ENCODE measurements at places on chromosomes 5 and 9.

DNA sequence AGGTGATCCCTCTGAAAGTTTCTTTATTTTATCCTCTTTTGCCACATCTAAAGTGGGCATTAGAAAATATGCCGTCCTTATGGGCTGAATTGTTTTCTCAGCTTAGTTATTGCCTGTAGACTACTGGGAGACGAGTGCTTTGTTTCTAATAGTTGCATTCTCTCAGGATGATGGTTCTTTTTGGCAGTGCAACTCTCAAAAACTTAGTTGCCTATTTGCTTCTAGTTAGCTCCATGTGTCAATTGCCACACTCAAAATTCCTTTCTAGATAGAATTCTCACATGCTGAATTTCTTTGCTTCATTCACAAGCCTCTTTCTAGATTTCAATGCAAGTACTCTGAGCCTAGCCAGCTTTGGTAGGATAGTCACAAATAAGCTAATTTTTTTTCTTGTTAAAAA, 155.5 kb downstream of the FGF10 start:
- DNase-seq = no peak

DNA sequence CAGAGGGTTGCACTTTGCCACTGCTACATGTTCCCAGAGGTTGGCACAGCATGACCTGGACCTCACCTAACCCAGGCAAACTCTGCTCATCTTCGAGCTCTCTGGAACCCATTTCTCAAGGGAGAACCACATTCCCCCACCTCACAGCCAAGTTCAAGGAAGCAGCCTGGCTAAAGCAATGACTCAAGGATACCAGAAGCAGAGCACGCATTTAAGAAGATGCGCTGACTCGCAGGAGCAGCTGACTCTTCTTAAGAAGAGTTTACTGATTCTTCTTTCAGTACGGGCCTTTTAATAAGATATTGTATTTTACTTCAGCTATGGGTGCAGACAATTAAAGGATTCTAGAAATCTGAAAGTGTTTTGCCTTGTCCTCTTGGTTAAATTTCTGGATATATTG, 4.1 kb upstream of the SEMA5A start:
- no peak for DNase-seq

- no peak for DNase-seq
These were observed 48.2 kb downstream of the TNC start for GRCh38 chr9:115069771-115070170.

DNA sequence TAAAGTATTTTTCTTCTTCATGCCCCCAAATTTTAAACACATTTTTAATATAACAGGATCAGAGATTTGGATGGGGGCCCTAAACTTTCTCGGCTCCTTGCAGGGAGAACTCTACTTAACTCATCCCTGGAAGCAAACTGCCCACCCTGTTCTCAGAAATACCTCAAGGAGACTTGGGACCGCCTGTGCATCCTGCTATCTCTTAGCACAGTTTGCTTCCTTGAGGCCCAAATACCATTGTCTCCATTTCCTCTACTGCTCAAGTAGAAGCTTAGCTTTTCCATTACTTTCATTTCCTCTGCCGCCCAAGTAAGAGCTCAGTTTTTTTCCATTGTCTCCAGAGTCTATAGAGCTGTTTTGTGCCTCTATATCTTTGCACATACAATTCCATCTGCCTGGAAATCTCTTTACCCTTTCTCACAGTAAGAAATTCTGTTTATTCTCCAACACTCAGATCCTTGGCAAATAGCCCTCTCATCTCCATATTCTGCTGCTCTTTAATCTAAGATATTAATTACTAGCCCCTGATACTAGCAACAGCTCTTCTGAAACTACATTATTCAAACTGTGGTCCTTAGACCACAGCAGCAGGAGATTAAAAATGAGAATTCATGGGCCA, 137.8 kb downstream of the CEMIP2 start:
- no peak for DNase-seq

DNA sequence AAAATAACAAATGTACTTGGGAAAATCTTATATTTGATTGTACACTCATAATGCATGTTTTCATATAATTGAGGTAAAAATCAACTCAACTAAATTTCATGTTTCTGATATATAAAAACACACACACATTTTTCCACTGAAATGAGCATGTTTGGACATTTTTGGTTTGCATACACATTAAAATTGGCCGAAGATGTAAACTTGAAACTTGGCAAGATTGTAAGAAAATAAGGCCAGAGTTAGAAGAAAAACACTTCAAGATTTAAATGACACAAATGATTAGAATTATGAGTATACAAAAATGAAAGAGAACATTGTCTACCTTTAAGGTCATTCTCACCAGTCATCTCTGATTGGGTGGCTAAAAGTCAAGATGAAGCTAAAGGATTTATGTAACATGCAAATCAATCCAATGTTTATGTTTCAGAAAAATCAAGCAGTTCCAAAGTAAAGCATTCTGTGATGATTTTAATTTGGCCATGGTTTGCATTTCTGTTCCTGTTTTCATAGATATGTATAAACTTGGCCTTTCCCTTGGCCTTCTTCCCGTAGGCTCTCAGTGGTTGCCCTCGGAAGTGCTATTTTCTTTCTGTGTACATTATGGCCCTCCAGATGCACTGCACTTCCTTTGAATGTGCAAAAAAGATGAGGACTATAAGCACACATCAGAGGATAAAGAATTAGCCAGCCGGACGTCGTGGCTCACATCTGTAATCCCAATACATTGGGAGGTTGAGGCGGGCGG, 1105.4 kb upstream of the DMAC1 start:
- no peak for DNase-seq

DNA sequence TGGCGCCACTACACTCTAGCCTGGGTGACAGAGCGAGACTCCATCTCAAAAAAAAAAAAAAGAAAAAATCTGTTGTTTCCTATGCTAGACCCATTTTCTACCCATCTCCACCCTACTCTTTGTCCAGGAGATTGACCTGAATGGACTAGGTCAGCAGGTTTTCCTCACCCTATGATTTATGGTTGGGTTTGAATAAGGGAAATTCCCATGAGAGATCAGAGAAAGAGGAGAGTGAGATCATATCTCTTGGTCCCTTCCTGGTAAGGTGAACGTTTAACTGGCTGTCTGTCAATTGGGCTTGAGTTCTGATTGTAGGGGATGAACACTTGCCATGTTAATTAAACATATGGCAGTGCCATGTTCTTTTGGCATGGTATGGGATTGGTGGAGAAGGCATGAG, 387.4 kb downstream of the MAN2A1 start:
- DNase-seq = no peak

GRCh38 chr5:117411701-117412100, 837.1 kb upstream of the SEMA6A start:
- no peak for DNase-seq

DNA sequence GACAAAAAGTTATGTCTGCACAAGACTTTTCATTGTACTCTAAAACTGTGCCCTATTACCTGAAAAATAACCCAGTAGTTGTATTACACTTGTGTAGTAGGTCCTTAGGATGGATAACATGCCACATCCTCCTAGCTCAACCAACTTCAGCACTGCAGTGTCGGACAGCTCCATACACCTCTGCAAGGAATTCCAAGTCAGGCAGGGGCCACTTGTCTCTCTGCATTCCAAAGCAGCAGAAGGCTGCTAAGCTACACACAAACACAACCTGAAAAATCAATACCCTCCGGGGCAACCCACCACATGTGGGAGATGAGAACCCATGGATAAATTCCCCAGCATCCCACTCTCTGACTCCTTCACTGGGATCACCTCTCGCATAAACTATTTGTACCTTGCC, 50.2 kb downstream of the MED10 start:
- peak; percentile 30 for DNase-seq

DNA sequence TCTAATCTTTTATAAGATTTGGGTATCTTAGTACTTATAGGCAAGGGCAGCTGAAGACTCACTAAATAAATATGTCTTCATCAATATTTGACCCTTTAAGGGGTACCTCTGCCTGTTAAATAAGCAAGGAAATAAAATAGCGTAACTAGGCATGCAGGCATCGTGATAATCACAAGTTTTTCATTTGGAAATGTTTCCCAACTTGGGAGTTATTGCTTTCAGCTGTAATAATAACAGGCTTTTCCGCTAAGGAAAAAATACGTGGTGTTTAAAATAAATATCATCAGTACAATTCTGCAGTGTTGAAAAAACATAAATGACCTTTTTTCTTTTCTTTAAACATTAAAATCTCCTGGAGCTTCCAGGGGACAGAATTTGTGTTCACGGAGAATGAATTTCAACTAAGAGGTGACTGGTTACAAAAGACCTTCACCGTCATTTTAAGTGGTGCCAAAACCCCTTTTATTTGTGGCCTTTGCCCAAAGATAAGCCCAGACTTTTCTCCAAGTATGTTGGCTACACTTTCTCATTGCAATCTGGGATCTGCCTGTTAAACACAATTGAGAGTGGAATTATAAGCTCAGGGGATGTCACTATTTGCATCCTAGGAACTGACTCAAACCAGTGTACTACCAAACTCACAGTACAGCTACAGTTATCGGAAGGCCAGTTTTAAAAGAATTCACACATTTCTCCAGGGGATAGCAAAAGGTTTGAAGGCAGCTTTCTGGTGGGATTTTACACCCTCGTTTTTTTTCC, 218.6 kb downstream of the FBXL7 start:
- DNase-seq = no peak

- DNase-seq = peak; percentile 86
These were observed 157.2 kb upstream of the DMRT1 start for GRCh38 chr9:684054-684890.

GRCh38 chr5:6827526-6828219, 114.4 kb downstream of the TENT4A start:
- no peak for DNase-seq

DNA sequence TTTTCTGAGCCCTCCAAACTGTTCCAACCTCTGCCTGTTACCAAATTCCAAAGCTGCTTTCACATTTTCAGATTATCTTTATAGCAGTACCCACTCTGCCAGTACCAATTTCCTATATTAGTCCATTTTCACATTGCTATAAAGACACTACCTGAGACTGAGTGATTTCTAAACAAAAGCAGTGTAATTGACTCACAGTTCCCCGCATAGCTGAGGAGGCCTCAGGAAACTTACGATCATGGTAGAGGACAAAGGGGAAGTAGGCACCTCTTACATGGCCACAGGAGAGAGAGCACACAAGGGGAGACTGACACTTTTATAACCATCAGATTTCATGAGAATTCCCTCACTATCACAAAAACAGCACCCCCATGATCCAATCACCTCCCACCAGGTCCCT, 105.0 kb downstream of the DTWD2 start:
- no peak for DNase-seq

- no peak for DNase-seq
These were observed 59.7 kb downstream of the COL23A1 start for GRCh38 chr5:178530526-178530925.

DNA sequence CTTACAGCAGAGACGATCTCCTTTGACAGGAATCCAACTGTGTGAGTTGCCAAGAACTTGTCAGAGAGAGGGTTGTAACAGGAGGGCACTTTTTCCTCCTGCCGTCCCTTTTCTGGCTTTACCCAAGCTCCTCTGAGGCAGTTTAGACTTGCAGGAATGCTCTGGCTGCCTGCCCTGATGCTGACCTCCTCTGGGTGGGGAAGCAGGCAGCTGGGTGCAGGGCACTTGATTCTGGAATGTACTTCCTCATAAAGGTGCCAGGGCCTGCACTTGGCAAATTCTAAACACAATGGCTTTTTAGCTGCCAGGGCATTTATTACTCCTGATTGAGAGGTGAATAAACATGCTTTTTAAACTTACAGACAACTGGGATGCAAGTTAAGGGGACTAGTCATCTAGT, 190.4 kb downstream of the EPB41L4A start:
- peak; percentile 65 for DNase-seq

- DNase-seq = no peak
These were observed 35.1 kb upstream of the EXOC3 start for GRCh38 chr5:407801-408268.

- no peak for DNase-seq
These were observed 24.4 kb downstream of the ANKRD33B start for GRCh38 chr5:10588109-10588775.

DNA sequence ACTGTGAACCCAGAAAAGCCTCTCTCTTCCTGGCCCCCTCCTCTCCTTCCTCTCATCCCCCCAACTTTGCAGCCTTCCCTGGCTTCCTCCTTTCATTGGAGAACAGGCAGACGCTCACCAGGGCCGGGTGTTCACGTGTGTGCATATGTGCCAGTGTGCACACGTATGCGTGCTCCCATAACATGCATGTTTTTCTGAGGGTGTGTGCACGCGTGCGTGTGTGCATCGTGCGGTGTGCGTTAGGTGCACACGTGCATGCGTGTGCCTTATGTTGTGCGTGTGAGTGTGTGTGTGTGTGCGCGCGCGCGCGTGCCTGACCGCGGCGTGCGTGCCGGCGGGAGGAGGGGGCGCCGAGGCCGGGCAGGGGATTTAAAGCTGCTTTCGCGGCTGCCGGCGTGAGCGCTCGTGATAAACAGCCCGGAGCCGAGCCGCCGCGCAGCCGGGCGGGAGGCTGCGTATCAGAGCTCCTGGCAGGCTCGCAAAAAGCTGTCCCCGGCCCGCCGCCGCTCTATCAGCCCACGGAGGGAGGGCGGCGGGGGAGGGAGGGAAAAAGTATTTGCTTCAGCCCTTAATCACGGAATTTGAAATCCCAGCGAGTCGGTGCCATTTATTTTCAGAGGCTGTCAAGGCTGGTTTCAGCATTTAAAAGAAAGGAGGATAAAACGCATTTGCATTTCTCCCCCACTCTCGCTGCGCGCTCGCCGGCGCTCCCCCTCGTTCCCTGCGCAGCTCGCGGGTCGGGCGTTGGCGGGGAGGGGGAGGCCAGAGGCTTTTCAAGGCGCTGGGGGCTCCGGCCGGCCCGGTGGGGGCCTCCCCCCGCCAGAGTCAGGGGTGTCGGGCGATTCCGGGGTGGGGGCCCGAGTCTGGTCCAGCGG, 183.9 kb downstream of the C9orf50 start:
- peak; percentile 18 for DNase-seq

DNA sequence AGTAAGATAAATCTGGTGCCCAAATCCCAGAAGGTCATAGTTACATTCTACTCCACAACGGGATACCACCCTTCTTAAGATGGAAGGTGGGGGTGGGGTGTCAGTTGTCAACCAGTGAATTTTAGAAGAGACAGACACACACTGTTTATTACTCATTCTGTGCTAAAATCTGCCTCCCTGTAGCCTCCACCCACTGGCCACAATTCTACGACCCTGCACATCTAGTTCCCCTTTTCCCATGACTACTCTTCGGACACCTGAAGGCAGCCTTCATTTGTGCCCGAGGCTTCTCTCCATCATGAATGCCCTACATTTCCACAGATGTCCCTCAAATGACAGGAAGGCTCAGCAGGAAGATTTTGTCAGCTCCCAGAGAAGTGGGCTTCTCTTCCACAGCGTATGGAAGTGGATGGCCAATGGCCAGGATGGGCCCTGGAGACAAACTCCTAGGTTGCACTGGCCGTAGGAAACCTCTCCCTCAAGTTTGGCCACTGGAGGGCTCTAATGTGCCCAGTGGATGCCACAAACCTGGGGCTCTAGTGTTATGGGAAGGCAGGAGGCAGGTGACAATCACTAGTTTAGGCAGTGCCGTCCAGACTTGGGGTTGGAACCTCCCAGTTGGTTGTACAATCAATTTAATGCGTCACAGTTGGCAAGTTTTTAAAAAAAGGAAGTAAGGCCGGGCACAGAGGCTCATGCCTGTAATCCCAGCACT, 46.6 kb downstream of the PTPN3 start:
- no peak for DNase-seq

- no peak for DNase-seq
These were observed 15.0 kb upstream of the NEURL1B start for GRCh38 chr5:172626031-172626581.
